ENCODE measurements at places on chromosomes 3 and 15. TPM values are rescaled to one million over a fixed set of nuclear protein-coding genes. Genes with fewer than 3 reads are reported as not detected.
A peak's percentile ranks its signal among the peaks of the same experiment; 100 is the strongest.

PATL2 gene
- total RNA-seq: not detected

- H3K27me3 ChIP-seq: no peaks in the 10 kb centered on the region
- peak overlapping the region; percentile 70 for H3K27ac ChIP-seq
- no peak for DNase-seq
- peak overlapping the region; percentile 58 for H3K4me3 ChIP-seq
- H3K36me3 ChIP-seq: no peaks in the 10 kb centered on the region
Measured at GRCh38 chr15:85337425-85338074, 42.9 kb upstream of the AKAP13 start.

GRCh38 chr3:29452934-29453283 is 172.0 kb downstream of the RBMS3 start:
- no peaks in the 10 kb centered on the region for H3K4me1 ChIP-seq
- peaks cover 5% of the 10 kb centered on the region for H3K36me3 ChIP-seq
- no peak overlapping the region for H3K4me3 ChIP-seq
- no peak for DNase-seq
- no peak overlapping the region for H3K27ac ChIP-seq

RBPMS2 gene
- not detected for total RNA-seq

- H3K4me3 ChIP-seq: no peak overlapping the region
- H3K4me1 ChIP-seq: no peaks in the 10 kb centered on the region
- no peak for DNase-seq
Measured at GRCh38 chr15:35994876-35995275, 448.9 kb upstream of the DPH6 start.

GRCh38 chr15:29631076-29632070 is 190.9 kb downstream of the TJP1 start:
- DNase-seq: no peak
- peaks cover 4% of the 10 kb centered on the region for H3K27me3 ChIP-seq
- H3K27ac ChIP-seq: no peak overlapping the region
- H3K4me3 ChIP-seq: no peak overlapping the region
- no peaks in the 10 kb centered on the region for H3K36me3 ChIP-seq

- no peaks in the 10 kb centered on the region for H3K27me3 ChIP-seq
- DNase-seq: no peak
- no peak overlapping the region for H3K4me3 ChIP-seq
- H3K27ac ChIP-seq: no peak overlapping the region
- peaks cover 6% of the 10 kb centered on the region for H3K4me1 ChIP-seq
- no peaks in the 10 kb centered on the region for H3K36me3 ChIP-seq
Measured at GRCh38 chr3:121654493-121655385, 6.0 kb downstream of the HCLS1 start.
